ENCODE measurements at places on chromosomes 4 and X. TPM values are rescaled to one million over a fixed set of nuclear protein-coding genes. Genes with fewer than 3 reads are reported as not detected.

The TMEM271 gene
- total RNA-seq: not detected

The RHOXF2B gene
- not detected for total RNA-seq

The SOWAHB gene
- total RNA-seq: under 0.01 TPM

The REELD1 gene
- total RNA-seq: not detected
